Right renal pelvis (tissue), 4 donors: ENCODE measurements at places on chromosomes 16 and 17.

GRCh38 chr17:81332118-81332834 is 37.2 kb upstream of the SLC38A10 start:
- no peak for DNase-seq

- no peak for DNase-seq
These were observed 32.7 kb downstream of the VPS53 start for GRCh38 chr17:681738-682529.

DNA sequence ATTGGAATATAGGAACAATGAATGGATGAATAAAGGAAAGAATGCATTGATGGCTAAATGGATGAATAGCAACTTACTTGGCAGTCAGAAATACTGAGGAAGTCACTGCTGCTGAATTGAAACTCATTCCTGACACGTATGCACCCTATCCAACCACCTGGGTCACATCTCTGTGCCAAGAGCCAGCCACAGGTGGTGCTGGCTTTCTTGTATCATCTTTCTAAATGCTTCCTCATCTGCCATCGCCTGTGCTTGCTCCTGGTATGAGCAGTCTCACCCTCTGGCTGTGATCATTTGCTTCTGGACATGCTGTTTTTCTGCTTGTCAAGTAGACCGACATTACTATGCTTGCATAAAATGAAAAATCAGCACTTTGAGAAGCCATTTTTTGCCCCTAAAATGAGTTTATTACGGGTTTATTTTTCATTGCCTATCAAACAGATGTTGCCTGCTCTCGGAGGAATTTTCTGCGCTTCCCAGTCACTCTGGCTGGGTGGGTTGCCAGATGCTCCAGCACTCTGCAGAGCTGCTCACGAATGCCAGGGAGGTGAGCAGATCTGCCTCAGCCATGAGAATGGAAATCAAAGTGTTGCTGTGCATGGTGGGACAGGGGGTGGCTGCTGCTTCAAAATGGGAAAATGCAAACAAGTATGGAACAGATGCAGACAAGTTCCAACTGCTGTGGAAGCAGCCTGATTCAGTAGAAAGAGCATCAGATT is 1349.6 kb upstream of the CDH8 start:
- DNase-seq = no peak

DNA sequence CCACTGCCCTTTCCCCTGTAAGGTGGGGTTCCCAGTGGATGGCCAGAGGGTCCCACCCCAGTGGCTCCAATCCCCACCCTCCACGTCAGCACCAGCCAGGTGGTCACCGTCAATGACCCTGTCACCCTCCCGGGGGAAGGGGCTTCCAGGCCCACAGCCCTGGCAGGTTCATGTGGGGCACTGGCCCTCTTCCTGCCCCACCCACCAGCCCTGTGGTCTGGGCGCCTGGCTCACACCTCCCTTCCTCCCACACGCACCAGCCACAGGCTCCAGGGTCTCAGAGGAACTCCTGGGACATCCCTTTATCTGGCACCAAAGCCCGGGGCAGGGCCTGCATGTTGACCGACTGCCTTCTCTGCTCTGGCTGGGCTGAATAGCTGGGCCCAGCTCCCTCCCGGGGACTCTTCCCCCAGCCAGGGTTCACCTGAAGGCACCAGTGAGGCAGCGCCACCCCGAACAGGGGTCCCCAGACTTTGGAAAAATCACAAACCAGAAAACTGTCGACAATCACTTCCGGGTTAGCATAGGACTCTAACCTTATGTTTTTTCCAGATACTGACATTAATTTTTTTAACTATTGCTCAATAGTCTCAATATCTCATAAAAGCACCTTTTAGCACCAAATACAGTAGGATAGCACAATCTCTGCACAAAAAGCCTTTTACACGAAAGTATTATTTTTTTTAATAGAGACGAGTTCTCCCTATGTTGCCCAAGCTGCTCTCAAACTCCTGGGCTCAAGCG is 21.9 kb upstream of the ZC3H18 start:
- no peak for DNase-seq

- no peak for DNase-seq
These were observed 39.9 kb upstream of the ABCC11 start for GRCh38 chr16:48287239-48287638.

- DNase-seq = no peak
These were observed 39.8 kb upstream of the MYLK3 start for GRCh38 chr16:46787909-46788308.

GRCh38 chr17:48738803-48739526 is 10.4 kb upstream of the HOXB13 start:
- no peak for DNase-seq

GRCh38 chr16:4957420-4957719 is 760 bp upstream of the SEC14L5 start:
- no peak for DNase-seq

DNA sequence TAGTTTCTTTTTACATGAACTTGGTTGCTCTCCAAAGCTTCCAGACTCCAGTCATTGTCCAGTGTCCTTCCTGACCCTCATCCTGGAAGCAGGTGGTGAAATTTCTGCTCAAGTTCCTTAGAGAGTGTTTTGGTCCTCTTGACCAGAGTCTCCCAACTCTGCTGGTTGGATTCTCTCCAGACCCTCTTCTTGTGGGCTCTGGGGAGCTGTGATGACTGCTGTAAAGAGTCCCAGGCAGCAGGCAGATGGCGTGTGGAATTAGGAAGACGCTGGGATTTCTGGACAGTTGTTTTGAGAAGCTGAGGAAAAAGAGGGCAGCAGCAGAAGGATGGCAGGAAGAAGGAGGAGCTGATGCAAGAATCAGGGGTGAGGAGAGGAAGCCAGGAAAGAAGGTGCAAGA is 1.6 kb upstream of the SEZ6 start:
- DNase-seq = no peak

- DNase-seq = no peak
These were observed 218.7 kb downstream of the NTN1 start for GRCh38 chr17:9239793-9240658.

- no peak for DNase-seq
These were observed 21.8 kb upstream of the ANKFN1 start for GRCh38 chr17:56131431-56131830.

DNA sequence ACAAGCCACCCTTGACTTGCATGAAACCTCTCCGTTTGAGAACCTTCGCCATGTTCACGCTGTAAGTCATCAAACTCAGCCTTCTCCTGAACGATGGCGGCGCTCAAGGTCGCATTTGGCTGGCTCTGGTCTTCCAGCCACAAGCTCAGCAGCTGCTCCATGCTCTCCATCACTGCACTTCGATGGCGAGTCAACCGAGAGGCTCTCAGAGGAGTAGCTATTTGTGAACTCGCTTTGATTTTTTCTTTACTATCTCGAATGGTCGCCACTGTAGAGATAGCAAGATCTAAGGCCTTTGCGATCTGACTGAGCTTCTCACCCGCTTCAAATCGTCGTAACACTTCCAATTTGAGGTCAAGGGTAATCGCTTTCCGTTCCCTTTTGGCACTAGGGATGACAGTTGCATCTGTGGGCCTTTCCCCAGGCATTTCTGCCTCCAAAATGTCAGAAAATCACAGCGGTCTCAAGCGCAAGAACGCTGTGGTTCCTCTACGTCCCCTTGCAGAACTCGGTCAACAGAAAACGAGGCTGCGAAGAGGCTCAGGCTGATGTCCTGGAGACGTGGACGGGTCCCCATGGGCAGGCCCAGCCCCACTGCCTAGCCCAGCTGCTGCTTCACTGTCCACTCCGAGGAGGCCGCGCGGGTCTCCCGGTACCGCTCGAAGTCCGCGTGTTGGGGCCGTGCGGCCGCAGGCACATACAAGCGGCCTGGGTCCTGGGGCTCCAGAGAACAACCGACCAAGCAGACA is 23.1 kb downstream of the DEF8 start:
- no peak for DNase-seq

- no peak for DNase-seq
These were observed 49.7 kb downstream of the RNF112 start for GRCh38 chr17:19460700-19461099.

GRCh38 chr17:2898255-2898926 is 102.2 kb downstream of the RAP1GAP2 start:
- no peak for DNase-seq

- DNase-seq = no peak
These were observed 12.6 kb downstream of the KCTD2 start for GRCh38 chr17:75059369-75060345.

- no peak for DNase-seq
These were observed 322.4 kb downstream of the GRIN2A start for GRCh38 chr16:9859701-9860327.
